Hematopoietic multipotent progenitor cell treated with erythropoietin and hydrocortisone succinate and interleukin-3 and kit ligand, for 8 days (in vitro differentiated cells): ENCODE measurements at places on chromosomes 4 and X.

DNA sequence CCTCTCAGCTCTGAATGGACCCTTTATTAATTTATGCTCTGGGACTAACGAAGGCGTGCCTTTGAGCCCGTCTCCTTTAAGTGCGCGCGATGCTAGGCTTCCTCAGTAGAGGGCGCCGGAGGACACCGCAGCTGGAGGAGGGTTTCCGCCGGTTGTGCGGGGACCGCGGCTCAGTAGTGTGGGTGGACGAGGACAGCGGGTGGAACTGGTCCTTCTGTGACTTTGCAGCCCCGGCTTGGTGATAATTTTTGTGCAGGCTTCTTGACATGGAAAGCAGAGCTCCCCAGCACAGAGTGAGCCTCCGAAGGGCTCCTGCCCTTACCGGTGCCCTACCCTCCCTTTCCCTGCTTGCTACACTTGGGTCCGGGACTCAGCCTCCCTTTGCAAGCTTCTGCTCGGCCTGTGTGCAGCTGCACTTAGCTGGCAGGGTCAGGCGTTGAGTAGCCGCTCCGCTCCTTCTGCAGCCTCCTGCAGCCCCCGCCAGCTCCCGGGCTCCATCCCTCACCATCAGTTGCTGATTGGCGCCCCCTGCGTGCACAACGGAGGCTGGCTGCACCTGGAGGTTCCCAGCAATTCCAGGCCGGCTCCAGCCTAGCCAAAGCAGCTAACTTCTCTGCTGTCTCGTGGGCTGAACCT is 26.8 kb upstream of the BOD1L1 start:
- peak; percentile 70 for DNase-seq

- DNase-seq, result no peak
Observed at GRCh38 chr4:185811509-185812364, at the start of gene SORBS2. TSS of gene SORBS2 (minus strand) at chr4:185812194. CDS start at chr4:185690571, 121,623 bp downstream.

- no peak for DNase-seq
Observed at GRCh38 chrX:151239751-151240150, 63.4 kb downstream of the GPR50 start.

DNA sequence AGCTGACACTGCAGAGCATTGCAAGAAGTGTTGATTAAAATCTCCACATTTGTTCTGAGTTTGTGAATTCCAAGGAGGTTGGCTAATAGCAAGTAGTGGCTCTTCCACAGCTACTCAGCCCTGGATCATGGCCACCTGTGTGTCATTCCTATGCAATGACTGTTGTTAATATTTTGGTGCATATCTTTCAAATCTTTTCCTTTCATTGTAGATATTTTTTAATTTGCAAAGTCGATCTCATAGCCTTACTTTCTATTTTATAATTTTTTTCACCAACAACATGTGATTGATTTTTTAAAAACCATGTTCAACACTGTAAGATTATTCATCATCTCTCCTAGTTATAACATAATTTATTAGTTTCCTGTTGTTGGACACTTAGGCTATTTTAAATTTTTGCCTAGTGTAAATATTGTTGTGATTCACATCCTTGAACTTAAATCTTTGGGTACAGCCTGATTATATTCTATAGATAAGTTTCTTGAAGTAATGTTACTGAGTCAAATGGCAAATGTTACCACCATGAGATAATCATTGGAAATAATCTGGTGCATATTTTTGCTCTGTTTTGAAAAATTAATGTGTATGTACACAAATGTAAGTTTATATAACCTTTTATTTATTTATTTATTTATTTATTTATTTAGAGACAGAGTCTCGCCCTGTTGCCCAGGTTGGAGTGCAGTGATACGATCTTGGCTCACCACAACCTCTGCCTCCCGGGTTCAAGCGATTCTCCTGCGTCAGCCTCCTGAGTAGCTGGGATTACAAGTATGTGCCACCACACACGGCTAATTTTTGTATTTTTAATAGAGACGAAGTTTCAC is 17.1 kb upstream of the ARHGAP10 start:
- no peak for DNase-seq

- DNase-seq, result no peak
Observed at GRCh38 chrX:147884958-147885357, 26.8 kb upstream of the FMR1 start.

DNA sequence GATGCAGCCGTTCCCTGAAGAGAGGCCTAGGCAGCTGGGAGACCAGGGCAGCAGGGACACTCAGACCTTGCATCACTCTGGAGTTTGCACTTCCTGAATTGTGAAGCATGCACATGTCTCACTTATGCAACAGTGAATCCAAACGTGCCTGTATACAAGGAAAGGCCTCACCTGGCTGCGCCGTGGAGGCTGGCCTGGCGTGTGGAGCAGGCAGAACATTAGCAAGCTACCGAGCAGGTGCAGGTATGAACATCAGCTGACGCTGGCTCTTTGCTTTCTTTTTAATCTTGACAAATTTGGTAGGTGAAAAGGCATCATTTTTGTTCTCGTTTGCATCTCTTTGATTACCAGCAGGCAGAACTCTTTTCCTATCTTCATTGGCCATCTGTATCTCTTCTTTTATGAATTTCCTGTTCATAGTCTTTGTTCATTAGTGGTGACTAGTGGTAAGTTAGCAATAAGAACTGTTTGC is 37.1 kb upstream of the IRAK1 start:
- no peak for DNase-seq

GRCh38 chrX:21645431-21645830 is 12.7 kb downstream of the KLHL34 start:
- DNase-seq, result no peak

DNA sequence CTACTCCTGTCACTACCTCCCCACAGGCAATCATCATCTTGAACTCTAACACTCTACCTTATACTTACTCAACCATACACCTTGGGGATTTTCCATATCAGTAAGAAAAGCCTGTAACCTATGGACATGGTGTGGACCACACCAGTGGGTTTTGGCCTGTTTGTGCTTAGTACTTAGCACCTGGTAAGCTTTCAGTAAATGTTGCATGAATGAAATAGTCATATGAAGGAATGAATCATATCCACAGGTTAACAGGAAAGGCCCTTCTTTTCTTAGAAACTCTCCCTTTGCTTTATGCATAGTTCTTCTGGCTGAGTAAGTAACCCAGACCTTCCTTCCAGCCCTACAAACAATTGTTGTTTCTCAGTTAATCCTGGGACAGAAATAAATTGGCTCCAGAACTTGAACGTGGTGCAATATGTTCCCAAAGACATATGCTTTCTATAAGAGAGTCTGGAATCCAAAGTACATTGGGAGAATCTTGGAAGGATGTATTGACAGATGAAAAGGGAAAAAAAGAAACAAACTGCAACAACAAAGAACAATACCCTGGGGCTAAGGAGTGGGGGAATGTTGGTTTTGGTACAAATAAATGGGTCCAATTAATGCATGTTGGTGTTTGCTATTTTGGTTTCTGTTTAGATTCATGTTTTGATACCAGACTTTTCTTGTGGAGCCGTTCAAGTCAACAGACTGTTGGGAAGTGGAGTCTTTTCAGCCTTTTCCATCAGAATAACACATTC is 27.8 kb downstream of the RASL11B start:
- DNase-seq, result no peak

GRCh38 chr4:73713650-73714049 is 26.7 kb upstream of the CXCL8 start:
- DNase-seq, result no peak

- no peak for DNase-seq
Observed at GRCh38 chr4:184016759-184017668, 111.9 kb downstream of the STOX2 start.

DNA sequence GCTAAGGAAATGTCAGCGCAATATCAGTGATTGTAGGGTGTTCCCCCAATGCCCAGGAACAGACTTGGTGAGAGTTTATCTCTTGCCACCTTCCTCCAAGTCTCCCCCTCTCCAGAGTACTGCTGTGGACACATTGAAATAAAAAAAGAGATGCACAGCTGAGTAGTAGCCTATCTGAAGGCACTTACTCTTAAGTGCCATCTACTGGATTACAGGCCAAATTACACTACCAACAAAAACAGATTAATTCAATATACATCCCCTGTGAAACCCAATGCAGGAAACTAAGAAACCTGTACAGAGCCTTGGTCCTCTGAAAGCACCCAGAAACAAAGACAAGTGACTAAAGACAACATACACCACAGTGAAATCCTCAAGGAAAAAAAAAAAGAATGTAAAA is 460.3 kb downstream of the ZIC3 start:
- DNase-seq, result peak; percentile 3

DNA sequence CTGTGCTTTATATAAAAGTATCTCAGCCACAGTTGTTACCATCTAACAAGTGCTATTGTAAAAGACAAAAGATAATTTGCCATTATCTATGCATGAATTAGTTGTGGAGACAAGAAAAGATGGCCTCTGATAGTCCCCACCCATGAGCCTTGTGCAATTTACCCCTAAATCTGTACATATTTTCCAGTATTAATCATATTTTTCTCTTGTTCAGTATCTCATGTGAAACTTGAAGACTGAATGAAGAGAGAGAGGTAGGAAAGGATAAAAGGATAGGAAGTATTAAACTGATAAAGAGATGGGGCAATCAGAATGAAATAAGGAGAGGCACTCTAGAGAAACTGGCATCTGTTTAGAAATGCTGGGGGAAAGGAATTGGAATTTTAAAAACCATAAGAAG is 3.7 kb downstream of the MYOZ2 start:
- no peak for DNase-seq

GRCh38 chr4:160814726-160815125 is 1349.1 kb downstream of the FSTL5 start:
- no peak for DNase-seq

DNA sequence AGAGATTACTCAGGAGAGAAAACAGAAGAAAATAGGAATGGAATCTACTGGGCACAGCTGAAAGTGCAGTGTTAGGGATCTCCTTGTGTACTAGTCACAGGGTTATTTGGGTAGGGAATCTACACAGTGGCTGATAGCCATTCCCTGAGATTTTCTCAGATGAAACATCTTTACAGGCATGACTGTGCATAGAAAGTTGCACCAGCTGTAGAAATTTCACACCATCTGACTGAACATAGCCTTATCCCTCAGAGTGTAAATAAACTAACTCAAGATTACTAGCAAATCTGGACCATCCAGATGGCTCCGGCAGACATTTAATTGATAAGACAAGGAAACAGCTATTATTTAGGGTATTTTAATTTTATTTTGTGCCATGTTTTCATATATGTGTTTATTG is 2053.5 kb upstream of the TENM3 start:
- DNase-seq, result no peak

- DNase-seq, result no peak
Observed at GRCh38 chrX:112819008-112819640, 21.5 kb downstream of the AMOT start.

- no peak for DNase-seq
Observed at GRCh38 chr4:67014592-67014991, 530.7 kb downstream of the CENPC start.

DNA sequence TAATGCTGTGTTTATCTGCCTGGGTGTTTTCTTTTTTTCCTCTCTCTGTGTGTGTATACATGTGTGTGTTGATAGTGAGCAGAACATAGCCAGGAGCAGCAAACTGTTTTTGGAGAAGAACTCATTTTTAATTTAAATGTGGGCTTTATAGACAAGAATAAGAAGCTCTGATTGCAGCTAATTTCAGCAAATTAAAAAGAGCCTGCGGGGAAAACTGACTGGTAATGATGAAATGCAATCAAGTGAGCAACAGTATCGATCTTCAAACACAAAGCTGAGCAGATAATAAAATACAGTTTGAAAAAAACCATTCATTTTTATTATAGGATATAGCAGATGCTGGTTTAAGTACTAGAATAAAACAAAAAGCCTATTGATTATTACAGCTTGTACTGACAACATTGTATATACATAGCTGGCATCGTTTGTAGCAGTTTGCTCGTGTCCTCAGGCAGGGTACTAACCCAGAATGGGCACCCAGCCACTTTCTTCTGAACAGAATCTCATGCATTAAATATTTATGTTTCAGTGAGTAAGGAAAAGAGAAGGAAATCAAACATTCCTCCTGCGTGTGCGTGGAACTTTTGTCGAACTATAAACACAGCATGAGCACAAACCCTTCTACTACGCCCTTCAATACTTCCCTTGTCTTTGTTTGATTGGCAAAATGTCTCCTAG is 73.5 kb upstream of the ZFP42 start:
- DNase-seq, result no peak

- DNase-seq, result no peak
Observed at GRCh38 chrX:10794203-10794630, 173.8 kb upstream of the MID1 start.

DNA sequence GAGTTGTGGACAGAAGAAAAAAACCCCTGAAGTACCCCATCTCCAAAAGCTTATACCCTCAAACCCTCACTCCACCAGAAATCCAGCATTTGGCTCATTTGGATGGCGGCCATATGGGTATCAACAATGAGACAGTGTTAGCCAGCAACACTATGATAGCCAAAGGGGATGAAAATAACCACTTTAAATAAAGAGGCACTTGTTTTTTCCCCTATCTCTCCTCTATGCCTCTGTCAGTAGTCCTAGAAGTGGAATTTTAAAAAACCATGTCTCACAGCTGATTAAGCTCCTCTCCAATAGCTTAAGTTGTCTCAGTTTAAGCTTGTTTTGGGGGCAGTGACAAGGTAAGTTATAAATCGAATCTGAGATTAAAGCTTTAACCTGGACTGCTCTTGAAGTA is 124.0 kb downstream of the MOSPD2 start:
- DNase-seq, result no peak

DNA sequence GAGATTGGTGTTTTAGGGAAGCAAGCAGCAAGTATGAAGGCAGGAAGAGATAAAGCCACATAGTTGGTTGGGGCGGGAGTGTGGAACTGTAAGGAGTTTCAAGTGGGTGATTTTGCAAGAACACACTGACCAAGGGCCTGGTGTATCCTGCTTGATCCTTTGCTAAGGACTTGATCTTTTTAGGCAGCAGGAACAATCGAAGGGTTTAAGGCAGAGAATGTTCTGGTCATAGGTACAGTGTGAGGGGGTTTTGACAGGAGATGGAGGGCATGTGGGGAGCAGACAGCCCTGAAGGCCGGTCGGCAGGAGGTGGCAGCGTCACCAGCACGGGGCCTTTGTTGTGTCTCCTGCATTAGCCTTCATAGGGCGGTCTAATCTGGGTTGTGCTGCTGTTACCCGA is 54.7 kb downstream of the FAM193A start:
- DNase-seq, result peak; percentile 55

- no peak for DNase-seq
Observed at GRCh38 chrX:72576141-72576894, 3.7 kb upstream of the HDAC8 start.

- DNase-seq, result no peak
Observed at GRCh38 chr4:76233967-76234678, 17.4 kb upstream of the FAM47E start.

- DNase-seq, result no peak
Observed at GRCh38 chr4:16461362-16461761, 235.1 kb upstream of the TAPT1 start.
